ENCODE measurements at places on chromosomes 13 and 19. TPM values are rescaled to one million over a fixed set of nuclear protein-coding genes. Genes with fewer than 3 reads are reported as not detected.

GRCh38 chr19:53462861-53463260 lies 4.7 kb upstream of the ZNF813 start:
- DNase-seq = peak; percentile 39

GRCh38 chr19:1774989-1775772 lies 21.9 kb downstream of the ONECUT3 start:
- DNase-seq = no peak

DNA sequence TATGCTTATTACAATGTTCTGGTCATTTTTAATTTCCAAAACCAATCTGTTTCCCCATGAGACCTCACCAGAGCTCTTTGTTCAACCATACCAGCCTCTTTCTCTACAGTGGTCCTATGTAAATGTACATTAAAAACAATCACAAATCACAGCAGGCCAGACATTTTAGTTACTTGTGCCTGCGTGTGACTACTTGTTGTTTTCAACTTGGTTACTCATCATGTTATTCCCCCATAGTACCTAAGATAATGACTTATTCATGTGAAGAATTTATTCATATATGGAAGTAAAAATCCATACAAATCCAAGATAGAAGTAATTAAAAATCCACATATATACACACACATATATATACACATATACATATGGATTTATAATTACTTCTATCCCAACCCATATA lies 379.6 kb downstream of the SLITRK6 start:
- DNase-seq = no peak

DNA sequence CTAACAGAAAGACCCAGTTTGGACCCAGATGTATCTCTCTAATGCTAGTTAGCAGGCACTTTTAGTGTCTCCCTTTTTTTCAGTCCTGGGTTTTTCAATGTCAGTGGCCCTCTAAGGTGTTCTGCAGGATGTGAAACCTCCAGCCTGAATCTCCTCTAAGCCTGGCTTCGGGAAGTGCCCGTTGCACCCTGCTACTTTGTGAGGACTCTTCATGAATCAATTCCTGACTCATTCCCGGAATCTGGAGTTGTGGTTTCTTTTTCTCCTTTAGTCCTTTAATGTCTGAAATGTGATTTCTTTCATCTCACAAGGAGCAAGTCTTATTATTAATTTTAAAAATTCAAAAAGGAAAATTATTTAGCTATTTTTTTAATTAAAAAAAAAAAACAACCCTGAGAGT lies 116.0 kb downstream of the ZNF536 start:
- no peak for DNase-seq

GRCh38 chr13:108574856-108575255 lies 54.6 kb upstream of the MYO16 start:
- DNase-seq = no peak

DNA sequence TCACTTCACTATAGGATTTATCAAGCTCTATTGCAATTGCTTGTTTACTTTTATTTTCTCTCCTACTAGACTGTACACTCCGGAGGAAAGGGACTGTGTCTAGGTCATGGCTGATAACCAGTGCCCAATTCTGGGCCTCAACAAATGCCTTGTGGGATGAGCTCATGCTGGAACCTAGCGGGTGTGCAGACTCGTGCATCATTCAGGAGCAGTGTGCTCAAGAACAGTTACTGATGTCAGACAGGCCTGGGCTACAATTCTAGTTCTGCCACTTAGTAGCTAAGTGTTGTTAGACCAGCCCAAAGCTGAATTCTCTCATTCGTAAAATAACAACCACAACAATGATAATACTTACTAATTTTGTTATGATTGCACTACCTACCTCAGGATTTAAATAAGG lies 95.4 kb downstream of the CYSLTR2 start:
- no peak for DNase-seq

GRCh38 chr13:40026741-40027140 lies 371.3 kb downstream of the COG6 start:
- no peak for DNase-seq

DNA sequence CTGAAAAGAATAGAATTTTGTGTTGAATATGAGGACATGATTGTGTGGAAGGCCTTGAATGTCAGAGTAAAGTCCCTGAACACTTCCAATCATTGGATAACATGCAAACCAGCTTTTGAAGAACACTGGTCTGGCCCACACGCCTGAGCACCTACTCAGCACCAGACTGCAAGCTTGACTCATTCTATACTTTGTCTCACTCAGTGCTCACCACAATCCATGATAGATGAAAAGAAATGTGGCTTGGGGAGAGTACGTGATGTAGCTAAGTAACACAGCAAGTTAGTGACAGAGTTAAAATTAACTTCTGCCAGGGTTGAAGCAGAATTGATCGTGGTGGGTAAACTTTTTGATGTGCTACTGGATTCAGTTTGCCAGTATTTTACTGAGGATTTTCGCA lies 12.0 kb downstream of the DLEU7 start:
- DNase-seq = no peak

GRCh38 chr19:23523863-23524262 lies 128.6 kb upstream of the ZNF91 start:
- DNase-seq = no peak

DNA sequence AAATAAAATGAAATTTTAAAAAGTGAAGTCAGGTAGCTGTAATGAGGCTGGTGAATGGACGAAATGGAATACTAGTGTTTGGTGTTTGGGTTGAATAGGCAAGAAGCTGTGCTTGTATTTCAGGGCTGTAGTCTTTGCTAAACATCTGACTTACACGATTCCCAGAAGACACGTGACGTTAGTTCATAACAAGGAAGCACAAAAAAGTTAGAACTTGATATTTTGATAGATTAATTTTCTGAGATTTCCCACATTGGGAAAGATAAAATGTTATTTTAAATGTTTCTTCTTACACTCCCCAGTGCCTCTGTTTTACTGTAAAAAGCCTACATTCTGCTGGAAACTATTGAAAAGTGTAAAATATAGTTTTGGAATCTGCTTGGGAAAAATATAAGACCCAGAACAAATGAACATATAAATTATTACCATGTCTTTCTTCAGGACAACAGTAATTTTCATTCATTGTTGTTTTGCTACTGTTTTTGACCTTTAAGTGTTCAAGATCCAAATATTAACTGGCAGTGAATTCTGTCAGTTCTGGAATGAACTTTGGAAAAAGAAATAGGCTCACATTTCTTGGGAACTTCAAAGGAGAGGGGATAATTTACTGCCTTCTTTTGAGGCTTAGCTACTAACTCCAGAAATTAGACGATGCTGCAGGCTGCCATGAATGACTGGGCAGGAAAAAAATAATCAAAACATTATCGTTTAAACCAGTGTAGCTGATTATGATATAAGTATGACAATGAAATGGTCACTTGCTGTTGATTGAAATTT lies 241.3 kb downstream of the SLITRK6 start:
- DNase-seq = no peak

DENND1C gene
- 0.19 TPM for total RNA-seq

CAPN12 gene
- 4.9 TPM for total RNA-seq

PRODH2 gene
- not detected for total RNA-seq
